Suprapubic skin (tissue), 4 donors: ENCODE measurements at places on chromosomes 2 and 18.

DNA sequence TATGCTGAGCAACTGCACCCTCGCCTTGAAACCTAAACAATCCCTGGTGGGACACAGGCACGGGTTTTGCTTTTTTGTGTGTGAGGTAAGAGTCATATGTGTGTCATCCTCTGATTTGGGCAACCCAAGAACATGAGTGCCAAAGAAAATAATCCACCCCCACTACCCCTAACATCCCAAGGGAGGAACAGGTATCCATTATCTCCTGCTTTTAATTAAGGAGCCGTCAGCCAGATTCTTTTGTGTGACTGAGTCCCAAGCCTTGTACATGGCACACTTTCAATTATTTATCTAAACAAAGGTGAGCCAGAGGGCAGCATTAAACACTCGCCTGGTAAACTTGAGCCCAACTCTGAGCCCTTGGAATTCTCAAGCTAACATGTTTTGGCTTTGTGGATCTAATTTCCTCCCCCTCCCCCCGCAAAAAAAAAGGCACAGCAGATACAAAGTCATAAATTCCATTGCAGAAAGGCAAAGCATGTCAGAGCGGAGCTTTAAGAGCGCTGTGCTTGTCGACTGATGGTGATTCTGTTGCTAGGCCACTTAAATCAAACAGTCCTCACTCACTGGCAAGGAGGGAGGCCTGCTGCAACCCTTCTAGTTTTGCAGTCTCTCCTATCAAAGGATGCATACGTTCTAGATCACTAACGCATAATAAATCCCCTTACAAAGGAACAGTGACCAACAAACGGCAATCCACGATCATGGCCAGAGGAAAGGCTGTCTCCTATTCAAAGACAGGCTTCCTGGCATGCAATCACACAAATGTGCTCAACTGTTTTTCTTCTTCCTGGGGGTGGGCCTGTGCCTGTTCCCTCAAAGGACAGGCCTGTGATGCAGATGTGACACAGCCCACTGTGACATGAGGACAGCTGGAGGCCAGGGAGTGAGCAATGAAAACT is 143.5 kb upstream of the LMAN1 start:
- no peak for DNase-seq

DNA sequence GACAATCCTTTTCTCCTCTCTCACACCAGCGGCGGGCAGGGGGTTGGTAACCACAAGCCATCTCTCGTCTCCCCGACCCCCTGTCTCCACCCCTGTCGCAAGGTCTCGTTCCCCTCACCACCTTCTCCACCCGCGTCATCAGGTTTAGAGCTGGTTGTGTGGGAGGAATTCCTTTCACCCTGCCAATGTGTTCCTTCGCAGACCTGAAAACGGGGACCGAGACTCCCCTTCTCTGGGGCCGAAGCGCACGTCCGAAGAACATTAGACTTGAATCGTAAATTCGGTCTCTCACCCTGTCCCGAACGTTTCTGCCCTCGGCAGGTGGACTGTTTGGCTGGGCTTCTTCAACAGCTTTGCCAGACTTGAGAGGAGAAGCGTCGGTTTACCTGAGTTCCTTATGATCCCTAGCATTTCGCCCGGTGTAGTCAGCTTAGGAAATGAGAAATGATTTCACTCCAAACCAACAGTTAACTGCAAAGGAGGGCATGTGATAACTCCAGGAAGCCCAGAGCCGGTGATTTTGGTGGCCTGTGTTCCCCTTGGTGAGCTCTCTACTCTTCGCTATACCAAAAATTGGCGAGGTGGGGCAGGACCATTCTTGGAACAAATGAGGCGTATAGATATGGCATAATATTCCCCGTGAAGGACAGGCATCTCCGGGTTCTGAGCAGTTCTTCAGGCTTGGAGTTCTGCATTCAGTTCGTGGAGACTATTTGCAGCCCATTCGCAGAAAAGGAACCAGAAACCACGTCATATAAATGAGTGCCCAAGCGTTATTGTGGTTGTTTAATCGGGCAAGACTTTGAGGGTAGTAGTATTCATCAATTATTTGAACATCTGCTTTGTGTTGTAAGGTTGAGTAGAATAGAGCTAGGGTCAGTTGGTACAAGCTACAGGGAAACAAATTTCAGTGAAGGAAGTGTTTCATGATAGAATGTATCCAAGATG is 694 bp downstream of the CFAP36 start:
- DNase-seq = no peak

GRCh38 chr2:170972296-170973224 is 43.5 kb downstream of the GORASP2 start:
- no peak for DNase-seq

- DNase-seq = no peak
These were observed 79.0 kb downstream of the TTC21B start for GRCh38 chr2:165874445-165875039.

GRCh38 chr2:237185553-237185925 is 99.8 kb downstream of the COPS8 start:
- no peak for DNase-seq

DNA sequence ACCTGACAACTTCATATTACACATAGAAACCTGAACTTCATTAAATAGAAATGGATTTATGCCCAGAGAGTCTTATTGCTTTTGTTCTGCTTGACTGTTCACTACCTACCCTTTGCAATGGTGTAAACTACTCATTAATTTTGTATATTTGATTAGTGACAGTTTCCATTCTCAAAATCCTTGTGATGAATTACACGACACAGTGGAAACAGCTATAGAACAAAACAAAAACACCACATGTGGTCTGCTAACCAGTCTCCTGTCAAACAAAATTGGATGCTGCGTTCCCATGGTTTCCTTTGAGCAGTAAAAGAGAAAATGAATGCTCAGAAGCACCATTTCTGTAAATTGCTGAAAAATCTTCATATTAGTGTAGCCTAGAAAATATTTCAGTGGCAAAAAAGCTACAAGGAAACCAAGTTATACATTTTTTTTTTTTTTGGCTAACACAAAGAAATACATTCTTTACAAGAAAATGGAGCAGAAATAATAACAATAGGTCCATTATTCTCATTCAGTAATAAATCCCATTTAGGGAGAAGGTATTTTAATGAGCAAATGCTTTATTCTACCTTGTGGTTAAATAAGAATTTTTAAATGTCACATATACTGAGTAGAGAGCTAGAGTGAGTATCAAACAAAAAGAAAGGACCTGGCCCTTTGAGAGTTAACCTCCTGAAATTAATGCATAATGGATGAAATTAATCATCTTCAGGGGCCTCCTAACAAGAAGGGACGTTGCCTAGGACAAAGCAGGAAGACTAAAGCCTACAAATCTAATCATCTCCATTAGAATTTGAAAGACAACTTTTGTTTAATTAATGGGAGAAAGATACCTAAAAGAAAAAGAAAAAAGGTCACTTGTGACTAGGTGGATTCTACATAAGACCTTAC is 355.1 kb upstream of the ZC3H15 start:
- no peak for DNase-seq

DNA sequence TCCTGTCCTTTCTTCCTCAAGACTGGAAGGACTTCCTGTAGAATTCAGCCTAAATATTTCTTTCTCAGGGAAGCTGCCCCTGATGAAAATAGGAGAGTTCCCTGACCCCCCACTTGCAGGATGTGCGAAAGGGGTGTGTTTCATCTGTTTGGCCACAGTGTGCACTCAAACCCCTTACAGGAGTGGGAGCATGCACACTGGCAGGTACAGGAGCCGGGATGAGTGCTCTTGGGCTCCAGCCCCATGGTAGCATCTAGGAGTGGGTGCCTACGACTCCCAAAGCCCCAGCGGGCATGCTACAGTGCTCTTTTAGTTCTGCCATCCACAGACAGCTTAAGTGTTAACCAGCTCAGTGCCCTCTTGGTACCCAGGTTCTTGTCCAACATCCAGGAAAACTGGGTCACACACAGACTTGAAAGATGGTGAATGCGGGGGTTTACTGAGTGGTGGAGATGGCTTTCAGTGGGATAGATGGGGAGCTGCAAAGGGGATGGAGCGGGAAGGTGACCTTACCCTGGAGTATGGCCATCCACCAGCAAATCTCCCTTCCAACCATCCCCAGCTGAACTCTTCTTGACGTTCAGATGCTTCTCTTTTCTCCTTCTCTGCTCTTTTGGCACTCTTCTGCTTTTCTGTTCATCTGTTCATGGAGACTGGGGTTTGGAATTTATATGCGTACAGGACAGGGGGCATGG is 295.0 kb upstream of the NCKAP5 start:
- DNase-seq = no peak

DNA sequence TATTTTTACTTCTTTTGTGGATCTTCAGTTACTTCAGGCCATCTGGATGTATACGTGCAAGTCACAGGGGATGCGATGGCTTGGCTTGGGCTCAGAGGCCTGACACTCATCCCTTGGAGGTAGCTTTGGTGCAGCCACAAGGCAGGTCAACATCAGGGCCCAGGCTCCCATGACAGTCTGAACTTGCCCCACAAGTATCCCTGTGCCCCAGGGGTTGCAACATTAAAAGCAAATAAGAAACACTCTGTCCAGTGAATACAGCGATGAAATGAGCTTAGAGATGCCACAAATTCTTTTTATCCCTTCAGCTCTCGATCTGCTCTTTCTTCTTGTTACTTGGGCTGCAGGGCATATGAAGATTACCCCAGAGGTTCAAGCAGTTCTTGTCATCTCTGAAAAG is 13.0 kb upstream of the CXCR1 start:
- no peak for DNase-seq

- no peak for DNase-seq
These were observed 45.2 kb upstream of the B3GNT2 start for GRCh38 chr2:62150597-62151305.
